ENCODE measurements at places on chromosomes 4 and X.

DNA sequence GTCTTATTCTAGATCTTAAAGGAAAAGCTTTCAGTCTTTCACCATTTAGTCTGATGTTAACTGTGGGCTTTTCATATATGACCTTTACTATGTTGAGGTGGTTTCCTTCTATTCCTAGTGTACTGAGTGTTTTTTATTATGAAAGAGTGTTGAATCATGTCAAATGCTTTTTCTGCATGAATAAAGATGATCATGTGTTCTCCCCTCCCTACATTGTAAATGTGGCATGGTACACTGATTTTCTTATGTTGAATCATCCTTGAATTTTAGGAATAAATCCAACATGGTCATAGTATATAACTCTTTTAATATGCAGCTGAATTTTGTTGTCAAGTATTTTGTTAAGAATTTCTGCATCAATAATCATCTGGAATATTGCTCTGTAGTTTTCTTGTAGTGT lies 4.3 kb downstream of the CLGN start:
- no peak for DNase-seq

DNA sequence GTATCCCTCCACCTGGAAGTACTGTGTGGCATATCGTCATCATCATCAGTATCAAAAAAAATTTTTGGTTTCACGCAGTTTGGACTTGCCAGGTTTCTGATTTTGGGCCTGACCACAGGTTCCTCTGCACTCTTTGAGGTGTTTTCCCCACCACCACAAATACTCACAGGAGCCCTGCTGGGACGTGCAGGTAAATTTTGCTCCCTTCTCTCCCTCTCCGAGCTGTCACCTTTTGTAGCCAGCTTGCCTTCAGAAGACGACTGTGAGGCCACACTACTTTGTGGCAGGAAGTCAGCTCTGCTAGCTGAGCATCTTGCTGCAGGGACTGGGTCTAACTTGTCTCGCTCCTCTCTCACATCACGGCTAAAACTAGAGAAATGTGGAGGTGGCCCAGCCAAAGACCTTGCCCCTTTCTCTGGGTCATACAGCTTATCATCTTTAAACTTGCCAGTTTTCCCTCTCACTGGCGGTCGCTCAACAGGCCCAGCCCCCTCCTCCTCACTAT lies 2.8 kb downstream of the PJA1 start:
- no peak for DNase-seq

GRCh38 chr4:9971711-9972110 lies 49.6 kb downstream of the SLC2A9 start:
- DNase-seq, result no peak

DNA sequence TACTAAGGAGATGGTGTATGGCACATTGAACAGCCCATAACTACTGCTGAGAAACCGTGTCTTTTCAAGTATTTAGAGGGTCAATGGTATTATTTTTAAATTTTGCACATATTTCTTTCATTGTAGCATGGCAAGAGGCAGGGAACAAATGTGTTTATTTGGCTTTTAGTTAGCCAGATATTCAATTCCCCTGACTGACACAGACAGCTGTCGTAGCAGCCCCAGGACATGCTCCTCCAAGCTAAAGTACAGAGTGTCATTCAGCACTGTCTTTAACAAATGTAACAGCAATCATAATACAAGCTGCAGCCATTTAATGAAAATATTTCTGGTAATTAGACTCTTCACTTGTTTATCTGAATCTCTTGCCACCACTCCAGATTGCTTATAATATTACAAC lies 687.1 kb downstream of the KLHL13 start:
- no peak for DNase-seq

DNA sequence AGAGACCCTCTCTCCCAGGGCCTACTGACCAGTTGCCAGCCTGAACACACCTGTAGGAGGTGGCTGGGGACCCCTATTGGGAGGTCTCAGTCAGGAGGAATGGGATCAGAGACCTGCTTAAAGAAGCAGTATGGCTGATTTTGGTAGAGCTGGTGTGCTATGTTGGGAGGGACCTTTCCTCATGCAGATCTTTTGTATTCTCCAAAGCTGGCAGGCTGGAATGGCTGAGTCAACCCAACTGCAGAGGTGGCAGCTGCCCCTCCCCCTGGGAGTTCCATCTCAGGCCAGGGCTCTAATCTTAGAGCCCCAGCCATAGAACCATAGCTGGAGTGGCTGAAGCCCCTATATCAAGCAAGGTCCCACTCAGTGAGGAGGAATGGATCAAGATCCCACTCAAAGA lies 279.3 kb upstream of the BMP3 start:
- no peak for DNase-seq

DNA sequence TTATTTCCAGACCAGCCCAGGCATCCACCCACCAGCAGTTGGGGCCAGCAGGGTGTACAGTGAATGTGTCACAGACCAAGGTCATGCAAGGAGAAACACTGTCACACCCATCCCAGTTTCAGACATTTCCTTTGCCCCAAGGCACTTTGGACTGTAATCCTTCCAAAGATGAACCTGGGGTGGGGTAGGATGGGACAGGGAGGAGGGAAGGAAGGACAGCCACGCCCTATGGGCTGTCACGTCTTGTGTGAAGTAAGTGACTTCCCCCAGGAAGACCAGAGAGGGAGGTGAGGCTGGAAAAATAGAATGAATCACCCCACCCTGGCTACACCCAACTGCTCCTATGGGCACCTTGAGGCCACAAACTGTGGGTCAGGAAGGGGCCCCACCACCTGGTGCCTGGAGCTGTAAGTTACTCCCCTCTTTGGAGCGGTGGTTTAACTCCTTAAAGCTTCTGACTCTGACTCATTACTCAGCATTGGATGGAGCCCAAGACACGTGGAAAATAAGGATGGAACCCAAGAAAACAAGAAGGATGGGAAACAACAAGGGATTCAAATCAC lies 349.9 kb upstream of the KLF3 start:
- DNase-seq, result no peak

DNA sequence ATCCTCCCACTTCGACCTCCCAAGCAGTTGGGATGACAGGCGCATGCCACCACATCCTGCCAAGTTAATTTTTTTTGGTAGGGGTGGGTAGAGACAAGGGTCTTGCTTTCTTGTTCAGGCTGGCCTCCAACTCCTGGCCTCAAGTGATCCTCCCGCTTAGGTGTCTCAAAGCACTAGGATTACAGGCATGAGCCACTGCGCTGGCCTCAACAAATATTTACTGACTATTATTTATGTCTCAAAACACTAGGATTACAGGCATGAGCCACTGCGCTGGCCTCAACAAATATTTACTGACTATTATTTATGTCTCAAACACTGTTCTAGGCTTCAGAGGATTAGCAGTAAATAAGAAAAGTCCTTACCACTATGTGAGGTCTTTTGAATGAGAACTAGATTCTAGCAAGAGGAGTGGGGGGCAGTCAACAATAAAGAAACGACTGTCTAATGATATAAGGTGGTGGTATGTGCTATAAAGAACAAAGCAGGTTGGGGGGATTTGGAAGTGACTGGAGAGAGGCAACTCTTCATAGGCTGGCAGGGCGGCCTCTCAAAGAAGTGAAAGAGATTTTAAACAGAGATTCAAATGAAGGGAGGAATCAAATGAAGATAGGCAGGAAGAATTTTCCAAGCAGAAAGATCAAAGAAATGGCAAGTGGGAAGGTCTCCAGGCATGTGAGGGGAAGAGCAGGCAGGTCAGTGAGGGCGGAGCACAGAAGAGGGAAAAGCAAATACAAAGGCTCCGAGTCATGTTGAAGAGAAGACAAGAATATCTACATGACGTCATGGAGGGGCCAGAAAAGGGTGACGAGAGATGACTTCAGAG lies 12.7 kb upstream of the ACSL1 start:
- no peak for DNase-seq

DNA sequence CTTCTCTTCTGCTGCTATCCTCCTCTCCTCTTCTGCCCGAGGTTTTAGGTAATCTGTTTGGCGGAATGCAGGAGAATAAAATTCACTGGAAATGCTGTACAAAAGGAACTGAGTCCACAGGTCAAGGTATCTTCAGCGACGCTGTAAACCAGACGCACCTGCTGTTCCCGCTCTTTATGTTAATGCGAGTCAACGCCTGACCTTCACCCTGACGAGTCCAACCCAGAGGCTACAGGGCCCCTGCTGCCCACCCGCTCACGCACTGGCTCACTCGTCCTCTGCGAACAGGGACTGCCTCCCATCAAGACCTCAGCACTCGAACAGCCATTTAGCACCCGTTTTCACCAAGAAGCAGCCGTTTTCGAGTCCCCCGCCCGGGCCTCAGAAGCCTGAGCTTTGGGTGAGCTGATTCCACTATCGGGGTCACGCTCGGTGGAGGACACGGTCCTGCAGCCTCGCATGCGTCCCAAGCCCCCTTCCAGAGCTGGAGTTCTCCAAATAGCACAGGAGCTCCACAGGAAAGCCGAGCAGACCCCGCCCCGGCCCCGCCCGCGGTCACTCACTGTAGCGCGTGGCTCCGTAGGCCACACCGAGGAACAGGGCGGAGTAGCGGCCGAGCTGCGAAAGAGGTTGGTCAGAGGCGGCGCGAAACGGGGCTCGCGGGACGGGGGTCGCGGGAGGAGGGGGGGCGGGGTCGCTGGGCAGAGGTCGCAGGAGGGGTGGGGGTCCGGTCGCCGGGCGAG lies 556 bp downstream of the ATP5ME start:
- DNase-seq, result no peak

DNA sequence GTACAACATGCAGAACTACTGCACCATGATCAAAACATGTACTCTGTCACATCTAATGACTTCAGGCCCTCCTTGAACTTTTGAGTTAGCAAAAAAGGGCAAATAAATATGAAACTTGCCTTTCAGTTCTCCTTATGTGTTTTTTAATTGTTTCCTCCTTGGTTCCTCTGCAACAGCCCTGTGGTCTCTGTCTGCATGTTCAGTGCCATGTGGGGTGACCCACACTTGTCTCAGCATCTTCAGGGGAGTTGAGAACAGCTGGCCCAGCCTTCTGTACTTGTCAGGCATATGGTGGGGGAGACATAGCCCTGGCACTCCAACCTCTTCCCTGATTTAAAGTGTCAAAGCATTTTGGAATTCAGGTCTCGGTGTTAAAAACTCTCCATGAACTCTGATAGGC lies 188.0 kb upstream of the PGRMC2 start:
- DNase-seq, result no peak

- no peak for DNase-seq
These were observed 73.9 kb downstream of the GC start for GRCh38 chr4:71709961-71710360.

GRCh38 chr4:11565899-11566298 lies 137.2 kb upstream of the HS3ST1 start:
- DNase-seq, result no peak

- DNase-seq, result no peak
These were observed 186.4 kb upstream of the GALNT7 start for GRCh38 chr4:172982151-172982590.

GRCh38 chrX:144896323-144896722 lies 351.0 kb upstream of the SPANXN1 start:
- DNase-seq, result no peak

GRCh38 chrX:31114858-31115257 lies 43.0 kb upstream of the FTHL17 start:
- no peak for DNase-seq

DNA sequence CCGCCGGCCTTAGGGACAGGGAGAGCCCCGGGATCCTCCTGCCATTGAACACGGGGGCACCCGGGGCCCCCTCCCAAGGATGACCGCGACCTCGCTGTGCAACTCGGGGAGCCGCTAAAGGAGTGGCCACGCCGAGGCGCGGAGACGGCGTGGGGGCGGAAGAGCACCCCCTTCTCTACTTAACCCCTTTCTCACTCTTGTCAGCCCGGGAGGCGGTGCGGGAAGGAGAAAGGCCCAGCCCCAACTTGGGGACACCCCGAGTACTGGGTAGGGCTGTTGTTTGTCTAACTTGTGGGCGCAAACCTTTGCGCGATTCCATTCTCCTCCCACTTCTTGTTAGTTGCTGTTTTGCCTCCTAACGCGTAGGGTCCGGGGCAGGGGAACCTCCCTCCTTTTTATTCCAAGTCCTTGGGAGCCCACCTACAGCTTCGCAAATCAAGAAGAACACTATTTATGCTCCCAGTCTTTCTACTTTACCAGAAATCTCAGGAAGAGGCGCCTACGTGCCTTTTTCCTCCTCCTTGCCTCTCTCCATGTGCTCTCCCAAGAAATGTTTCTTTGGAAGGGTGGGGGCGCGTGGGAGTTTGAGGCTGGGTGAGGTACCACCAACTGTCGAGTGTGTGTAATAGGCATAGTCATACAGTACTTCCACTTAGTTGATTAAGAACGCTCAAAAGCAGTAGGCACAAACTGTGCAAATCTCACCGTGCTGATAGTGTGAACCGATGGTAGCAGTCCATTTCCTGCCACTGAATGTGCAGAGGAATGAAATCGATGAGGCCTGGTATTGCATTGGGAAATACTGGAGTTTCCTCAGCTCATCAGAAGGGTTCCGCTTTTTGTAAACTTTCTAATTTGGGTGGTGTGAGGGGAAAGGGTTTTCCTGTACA lies 813 bp downstream of the DIAPH2 start:
- DNase-seq, result peak; percentile 34

GRCh38 chr4:138826322-138826721 lies 189.3 kb upstream of the NOCT start:
- no peak for DNase-seq

Data from posterior cingulate gyrus (tissue), 11 donors.